Activated CD8-positive, alpha-beta memory T cell treated with anti-CD3 and anti-CD28 coated beads, Interleukin-2, amount 50 U/mL, for 4 hours (primary cell): ENCODE measurements at places on chromosomes 16 and 17.

DNA sequence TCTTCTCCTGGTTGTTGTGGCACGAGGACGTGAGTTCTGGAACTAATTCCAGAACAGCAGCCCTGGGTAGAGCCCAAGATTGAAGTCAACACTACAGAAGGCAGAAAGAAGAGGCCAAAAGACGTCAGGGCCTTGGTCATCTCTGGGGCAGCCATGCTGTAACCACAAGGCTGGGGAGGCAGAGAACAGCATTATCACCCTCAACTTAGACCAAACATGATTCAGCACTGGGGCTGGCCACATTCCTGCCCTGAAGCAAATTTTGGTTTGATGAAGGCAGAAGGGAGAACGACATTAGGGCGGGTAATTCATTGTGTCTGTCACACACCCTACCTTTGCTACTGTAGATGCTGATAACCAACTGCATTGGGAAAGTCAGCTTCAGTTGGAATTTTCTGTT is 9.7 kb upstream of the ALOX15B start:
- DNase-seq = no peak

GRCh38 chr17:78020717-78021108 is 62.2 kb downstream of the TNRC6C start:
- DNase-seq = no peak

- no peak for DNase-seq
These were observed 10.1 kb upstream of the PIPOX start for GRCh38 chr17:29032857-29033197.

- no peak for DNase-seq
These were observed 66.9 kb downstream of the SKAP1 start for GRCh38 chr17:48363161-48363560.

DNA sequence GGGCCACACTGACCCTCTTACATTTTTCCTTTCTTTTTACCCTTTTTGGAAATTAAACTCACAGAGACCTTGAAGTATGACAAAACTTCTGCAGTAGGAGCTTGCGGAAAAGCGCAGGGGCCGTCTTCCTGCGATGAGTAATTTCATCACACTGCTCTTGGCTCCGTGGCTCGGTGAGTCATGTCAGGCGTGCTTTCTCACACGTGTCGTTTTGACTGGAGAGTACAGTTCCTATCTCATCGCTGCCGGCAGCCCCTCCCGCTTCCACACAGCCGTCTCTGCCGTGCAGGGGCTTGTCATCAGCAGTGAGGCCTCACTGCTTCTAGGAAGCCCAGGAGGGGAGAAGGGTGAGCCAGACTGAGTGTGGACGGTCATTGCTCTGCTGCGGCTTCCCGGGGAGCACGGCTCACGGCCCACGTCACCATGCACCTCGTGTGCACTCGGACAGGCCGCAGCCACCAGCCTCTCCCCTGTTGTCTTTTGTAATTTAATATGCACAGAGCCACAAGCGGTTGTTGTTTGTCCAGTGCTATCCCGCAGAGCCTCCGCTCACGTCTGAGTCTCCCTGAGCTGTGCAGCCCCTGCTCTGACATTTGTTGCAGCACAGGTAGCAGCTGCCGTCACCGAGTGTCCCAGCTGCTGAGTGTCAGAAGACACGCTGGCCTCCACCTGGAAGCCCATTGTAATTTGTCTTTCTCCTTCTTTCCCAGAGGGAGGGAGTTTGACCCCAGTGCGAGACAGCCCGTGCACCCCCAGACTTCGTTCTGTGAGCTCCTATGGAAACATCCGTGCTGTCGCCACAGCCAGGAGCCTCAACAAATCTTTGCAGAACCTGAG is 99.4 kb upstream of the CHMP6 start:
- DNase-seq = peak; percentile 75

DNA sequence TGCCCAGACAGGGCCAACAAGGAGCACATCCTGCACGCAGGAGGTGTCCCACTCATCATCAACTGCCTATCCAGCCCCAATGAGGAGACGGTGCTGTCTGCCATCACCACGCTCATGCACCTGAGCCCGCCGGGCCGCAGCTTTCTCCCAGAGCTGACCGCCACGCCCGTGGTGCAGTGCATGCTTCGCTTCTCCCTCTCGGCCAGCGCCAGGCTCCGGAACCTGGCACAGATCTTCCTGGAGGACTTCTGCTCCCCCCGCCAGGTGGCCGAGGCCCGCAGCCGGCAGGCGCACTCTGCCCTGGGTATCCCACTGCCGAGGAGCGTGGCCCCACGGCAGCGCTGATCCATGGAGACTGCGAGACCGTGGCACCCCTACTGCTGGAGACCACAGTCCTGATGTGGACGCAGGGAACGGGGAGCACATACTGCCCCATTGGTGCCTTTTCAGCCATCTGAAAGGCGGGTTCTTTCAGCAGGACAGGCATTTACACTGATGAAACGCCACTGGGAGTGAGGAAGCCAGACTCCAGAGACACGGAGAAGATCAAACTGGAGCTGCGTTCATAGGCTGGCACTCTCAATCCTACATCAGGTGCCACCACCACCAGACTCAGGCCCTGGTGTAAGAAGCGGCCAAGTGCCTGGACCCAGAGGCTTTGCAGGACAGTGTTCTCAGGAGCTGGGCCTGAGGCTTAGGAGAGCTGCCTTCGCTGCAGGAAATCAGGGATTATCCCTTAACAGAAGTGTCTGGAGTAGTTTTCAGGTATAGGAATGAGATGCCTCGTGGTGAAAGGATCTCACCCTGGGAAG is 2.6 kb downstream of the NT5C start:
- no peak for DNase-seq

DNA sequence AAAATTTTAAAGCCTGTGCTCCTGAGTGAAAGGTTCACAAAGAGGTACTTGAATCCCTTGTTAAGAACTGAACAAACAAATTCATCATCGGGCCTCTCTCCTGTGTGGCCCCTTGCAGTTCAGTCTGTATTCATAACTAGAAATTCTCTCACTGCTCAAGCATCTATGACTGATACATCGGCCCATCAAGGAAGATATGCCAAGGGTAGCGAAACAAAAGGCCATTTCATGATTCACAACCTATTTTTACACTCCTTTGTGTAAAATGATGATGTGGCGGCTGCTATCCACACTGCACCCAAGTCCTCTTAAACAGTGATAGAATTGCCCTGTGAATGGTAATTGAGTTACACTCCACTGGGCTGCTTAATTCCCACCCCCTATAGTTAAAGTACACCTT is 204.6 kb downstream of the STX8 start:
- DNase-seq = no peak

- DNase-seq = no peak
These were observed 20.3 kb downstream of the METRNL start for GRCh38 chr17:83099570-83100181.

GRCh38 chr16:67397812-67398545 is 4.7 kb upstream of the TPPP3 start:
- DNase-seq = no peak
